Uterus (tissue), 4 donors: ENCODE measurements at places on chromosomes 2 and 18. TPM values are rescaled to one million over a fixed set of nuclear protein-coding genes. Genes with fewer than 3 reads are reported as not detected.

- no peak for DNase-seq
- H3K36me3 ChIP-seq, result no peaks in the 10 kb centered on the region
- no peaks in the 10 kb centered on the region for H3K4me1 ChIP-seq
- H3K4me3 ChIP-seq, result no peak overlapping the region
- no peaks in the 10 kb centered on the region for H3K27me3 ChIP-seq
Observed at GRCh38 chr2:123521854-123522253, 503.2 kb upstream of the CNTNAP5 start.

ALPI gene
- not detected for total RNA-seq

GRCh38 chr2:223418604-223419199 is 183.5 kb downstream of the SCG2 start:
- no peak overlapping the region for H3K4me3 ChIP-seq
- H3K27me3 ChIP-seq, result no peaks in the 10 kb centered on the region
- H3K4me1 ChIP-seq, result peaks cover 5% of the 10 kb centered on the region
- H3K36me3 ChIP-seq, result no peaks in the 10 kb centered on the region
- peak overlapping the region; percentile 33 for H3K27ac ChIP-seq

GRCh38 chr2:102473020-102473419 is at the start of gene SLC9A4:
Gene SLC9A4 (plus strand): TSS chr2:102473226. CDS start chr2:102473760, 534 bp downstream.
- no peaks in the 10 kb centered on the region for H3K4me1 ChIP-seq
- no peaks in the 10 kb centered on the region for H3K27me3 ChIP-seq
- no peak within 1 kb of the TSS for H3K27ac ChIP-seq
- DNase-seq, result no peak
- H3K4me3 ChIP-seq, result no peak within 1 kb of the TSS
